ENCODE measurements at places on chromosomes 3 and 15.

GRCh38 chr3:54228806-54229205 is 106.5 kb downstream of the CACNA2D3 start:
- no peak for DNase-seq

GRCh38 chr3:172478116-172478515 is 29.9 kb upstream of the GHSR start:
- DNase-seq, result no peak

GRCh38 chr3:111807826-111808225 is 51.2 kb upstream of the PHLDB2 start:
- no peak for DNase-seq

GRCh38 chr3:49427586-49427985 is 1.5 kb downstream of the NICN1 start:
- no peak for DNase-seq

- no peak for DNase-seq
These were observed 8.5 kb upstream of the PSMD6 start for GRCh38 chr3:64031540-64032508.
